NT2/D1 (cell line): ENCODE measurements at places on chromosomes 7 and 10.

DNA sequence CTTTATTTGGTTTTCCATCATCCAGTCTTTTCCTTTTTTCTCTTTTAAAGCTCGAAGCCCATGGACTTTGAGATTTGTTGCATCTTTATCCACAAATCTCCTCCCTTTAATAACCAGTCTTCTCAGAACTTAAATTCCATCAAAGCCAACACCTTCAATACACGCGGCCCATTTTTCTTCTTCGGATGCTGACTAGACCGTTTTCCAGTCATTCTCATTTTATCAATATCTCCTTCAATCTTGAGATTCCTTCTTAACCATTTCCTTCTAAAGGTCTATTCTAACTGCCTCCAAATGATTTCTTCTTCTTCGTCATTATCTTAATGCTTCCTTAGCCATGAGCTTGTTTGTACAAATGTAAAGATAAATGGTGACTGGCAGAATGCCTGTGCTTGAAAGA is 173.5 kb downstream of the BAMBI start:
- no peak for DNase-seq

DNA sequence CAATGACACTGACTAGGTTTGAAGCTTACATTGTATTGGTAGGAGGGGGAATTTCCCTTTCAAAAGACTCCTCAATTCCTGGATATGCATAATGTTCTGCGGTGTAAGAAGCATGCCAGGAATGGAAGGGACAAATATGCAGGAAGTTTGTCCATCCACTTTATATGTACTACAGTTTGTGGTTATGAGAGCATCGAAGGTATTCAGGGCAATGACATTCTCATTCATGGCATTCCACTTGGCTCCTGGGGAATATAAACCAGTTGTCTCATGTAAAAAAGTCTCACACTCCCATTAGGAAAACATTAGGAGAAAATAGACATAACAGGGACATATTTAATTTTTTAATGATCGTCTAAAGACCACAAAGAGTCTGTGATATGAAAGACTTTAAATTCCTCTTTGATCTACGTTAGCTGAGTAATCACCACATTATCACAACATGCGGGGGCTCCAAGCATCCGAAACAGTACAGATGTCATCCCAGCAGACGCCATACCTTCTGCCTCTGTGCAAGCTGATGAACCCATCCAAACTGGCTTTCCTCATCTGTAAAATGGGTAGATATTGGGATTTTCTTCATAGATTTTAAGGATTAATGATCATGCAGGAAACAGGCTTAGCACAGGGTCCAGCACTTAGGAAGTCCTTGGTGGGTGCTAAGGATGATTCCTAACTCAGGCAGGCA is 675.3 kb downstream of the INHBA start:
- DNase-seq = no peak

- no peak for DNase-seq
These were observed 46.2 kb downstream of the VWDE start for GRCh38 chr7:12357508-12357907.

DNA sequence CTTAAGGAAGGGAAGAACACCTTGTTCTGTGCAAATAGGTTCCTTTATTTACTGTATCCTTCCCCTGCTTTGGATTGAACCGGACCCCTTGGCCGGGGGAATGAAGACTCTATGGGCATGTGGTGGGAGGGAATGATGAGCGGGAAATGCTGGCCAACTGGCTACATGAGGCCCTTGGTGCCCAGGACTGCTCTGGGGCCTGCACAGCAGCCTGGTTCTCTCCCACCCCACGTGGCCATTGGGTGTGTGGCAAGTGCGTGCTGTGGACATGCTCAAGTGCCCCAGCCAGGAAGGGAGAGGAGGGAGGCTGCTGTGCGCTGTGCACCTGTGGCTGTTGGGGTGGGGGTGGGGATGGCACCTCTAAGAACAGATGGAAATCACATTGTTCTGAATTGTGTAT is 917.0 kb upstream of the GHITM start:
- DNase-seq = no peak

DNA sequence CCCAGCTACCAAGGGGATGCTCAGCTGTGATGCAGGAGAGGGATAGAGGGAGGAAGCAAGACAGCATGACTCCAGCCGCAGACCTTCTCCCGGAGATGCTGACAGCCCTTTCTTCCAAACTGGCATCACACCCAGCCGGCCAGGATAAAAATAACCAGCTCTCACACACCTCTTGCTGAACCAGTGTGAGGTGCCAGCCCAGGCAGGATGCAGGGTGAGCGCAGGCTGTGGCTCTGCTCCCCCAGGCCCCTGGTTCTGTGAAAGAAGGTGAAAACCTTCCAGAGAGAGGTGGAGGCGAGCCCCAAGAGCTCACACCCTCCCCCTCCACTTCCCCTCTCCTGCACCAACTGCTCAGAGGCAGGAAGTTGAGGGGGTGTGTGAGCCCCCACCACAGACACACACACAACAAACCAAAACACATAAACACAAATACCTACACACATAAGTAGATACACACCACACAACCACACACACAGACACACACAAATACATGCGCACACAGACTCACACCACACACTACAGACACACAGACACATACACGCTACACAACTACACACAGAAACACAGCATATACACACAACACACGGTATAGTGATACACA is 4.0 kb downstream of the GPR15LG start:
- DNase-seq = no peak

- no peak for DNase-seq
These were observed 11.3 kb upstream of the FOXK1 start for GRCh38 chr7:4670791-4671190.

DNA sequence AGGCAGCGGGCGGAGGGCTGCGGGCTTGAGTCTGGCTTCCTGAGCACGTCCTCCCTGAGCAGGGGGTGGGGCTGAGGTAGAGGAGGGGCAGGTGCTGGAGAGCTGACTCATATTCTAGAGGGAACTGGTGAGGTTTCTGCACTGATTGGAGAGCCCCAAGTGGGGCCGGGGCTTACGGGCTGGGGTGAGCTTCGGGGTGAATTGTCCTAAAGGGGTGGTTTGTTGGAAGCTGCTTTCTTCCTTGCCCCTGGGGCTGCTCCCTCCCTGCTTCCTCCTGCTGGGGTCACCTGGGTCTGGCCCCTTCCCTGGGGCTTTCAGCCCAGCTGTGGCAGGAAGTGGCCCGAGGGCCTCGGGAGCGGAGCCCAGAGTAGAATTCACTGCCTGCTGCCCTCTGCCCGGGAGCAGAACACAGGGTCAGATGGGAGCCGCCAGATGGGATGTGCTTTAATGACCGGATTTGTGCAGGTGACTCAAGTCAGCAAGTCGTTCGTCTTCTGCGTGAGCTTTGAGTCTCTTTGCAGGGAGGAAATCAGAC is 48.6 kb downstream of the FAM20C start:
- no peak for DNase-seq

- no peak for DNase-seq
These were observed 111.5 kb downstream of the HDAC9 start for GRCh38 chr7:18607025-18607424.

DNA sequence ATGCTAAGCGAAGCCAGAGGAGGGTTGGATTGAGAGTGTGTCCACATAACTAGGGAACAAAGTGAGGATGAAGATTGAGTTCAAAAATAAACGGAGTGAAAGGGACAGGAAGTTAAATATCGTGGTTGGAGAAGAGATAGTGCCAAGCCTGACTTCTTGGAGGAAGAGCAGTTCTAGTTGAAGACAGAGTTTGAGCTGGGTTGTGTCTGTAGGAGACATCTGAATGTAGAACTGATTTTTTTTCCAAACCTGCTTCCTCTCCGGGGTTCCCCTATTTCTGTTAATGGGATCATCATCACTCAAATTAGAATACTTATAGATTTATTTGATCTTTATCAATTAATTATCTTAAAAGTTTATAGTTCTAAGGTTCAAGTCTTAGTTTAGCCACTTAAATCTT is 35.6 kb downstream of the SP4 start:
- no peak for DNase-seq

GRCh38 chr7:80232979-80233724 is 98.5 kb downstream of the GNAI1 start:
- DNase-seq = no peak

GRCh38 chr7:20359341-20359963 is 28.8 kb downstream of the ITGB8 start:
- DNase-seq = no peak

- DNase-seq = no peak
These were observed 202.2 kb downstream of the PHF14 start for GRCh38 chr7:11175887-11176286.

- DNase-seq = no peak
These were observed 47.6 kb upstream of the PDE1C start for GRCh38 chr7:32117837-32118236.

DNA sequence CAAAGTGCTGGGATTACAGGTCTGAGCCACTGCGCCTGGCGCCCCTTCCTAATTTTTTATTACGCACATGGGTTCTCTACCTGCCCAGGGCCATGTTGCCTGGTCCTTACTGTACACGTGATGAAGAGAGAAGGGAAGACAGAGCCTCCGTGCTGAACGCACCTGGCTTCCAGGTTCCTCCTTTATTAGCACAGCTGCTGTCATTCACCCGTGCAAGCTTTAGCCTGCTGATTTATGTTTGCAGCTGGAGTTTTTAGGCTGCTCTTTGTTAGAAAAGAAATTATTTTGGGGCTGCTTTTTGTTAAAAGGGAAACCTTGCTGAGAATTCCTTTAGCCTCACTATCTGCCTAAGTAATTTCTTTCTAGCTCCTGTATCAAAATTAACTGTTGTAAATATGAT is 417.0 kb downstream of the CALN1 start:
- DNase-seq = no peak

- DNase-seq = no peak
These were observed 238.5 kb downstream of the SEMA3A start for GRCh38 chr7:83956104-83956503.

DNA sequence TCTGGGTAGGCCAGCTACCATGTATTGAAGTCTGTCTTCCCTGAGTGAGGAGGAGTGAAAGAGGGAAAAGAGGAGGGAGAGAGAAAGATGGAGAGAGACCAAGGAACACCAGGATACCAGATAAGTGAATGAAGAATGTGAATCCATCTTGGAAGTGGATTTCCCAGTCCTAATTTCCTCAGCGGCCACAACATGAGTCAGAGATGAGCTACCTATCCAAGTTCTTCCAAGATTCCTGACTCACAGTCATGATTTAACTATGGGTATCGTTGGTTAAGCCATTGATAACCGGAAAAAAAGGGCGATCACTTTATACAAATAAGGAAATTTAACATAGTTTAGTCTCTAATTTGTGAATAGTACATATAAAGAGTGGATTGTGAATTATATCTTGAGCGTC is 561.8 kb downstream of the ATRNL1 start:
- DNase-seq = no peak

DNA sequence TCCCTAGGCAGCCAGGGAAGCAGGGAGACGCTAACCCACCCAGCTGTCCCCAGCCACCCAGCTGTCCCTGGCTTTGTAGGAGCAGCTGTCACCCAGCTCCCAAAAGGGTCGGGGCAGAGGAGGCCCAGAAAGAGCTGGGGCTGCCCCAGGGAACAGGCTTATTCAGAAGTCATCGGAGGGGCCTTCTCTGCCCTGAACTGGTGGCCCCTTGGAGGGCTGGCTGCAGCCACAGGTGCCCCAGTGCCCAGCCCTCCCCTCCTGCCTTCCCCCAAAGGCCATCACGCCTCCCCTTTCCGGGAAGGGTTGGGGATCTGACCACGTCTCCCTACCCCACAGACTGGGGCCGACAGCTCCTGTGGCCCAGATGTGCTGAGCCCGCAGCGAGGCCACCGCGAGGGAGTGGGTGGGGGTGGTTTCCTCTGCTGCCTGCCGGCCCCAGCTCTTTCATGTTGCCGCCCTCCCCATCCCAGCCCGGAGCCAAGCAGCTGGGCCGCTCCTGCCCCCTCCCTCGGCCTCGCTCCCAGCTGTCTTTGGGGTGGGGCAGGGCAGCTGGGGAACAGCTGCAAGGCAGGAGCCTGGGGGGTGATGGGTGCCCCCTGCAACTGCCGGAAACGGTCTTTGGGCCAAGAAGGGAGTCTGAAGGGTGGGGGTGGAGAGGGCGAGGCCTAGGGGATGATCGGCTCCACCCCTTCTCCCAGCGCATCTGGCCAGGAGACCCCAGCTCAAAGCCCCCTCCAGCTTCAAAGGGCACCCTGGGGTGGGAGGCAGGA is 16.8 kb downstream of the TRIM8 start:
- DNase-seq = no peak

DNA sequence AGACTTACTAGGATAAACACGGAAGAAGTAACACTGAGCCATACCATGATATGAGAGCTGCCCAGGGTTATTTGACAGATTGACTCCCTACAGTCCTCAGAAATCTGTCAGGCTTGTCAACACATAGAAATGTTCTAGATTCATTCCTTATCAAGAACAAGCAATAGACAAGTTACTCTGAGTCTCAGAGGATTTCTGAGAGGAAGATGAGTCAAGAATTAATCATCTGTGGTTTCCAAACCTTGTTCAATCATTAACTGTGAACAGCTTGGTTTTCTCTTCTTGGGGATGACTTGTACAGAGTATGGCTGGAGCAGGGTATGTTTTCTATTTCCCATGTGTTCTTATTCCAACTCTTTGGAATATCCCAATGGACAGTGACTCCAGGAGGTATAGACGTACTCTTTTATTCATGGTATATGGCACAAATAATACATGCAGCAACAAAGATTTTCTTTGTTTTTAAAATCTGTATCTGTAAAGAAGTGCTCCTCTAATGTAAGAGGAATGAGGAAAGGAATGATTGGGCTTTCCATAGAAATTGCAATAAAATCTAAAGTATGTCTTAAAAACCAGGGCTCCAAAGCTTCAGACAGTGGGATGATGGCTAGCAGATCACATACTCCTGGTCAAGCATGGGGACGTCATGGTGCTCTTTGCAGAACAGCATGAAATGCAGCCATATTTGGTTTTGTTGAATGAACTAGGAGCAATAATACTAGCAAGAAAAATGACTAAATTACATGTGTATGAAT is 11.9 kb upstream of the SFR1 start:
- no peak for DNase-seq

- no peak for DNase-seq
These were observed 160.1 kb upstream of the TNS3 start for GRCh38 chr7:47741984-47742383.

GRCh38 chr10:28293236-28294168 is 9.4 kb downstream of the MPP7 start:
- no peak for DNase-seq
